DMS153 (cell line): ENCODE measurements at places on chromosomes 1 and 21.

- DNase-seq: peak; percentile 66
These were observed 1.6 kb upstream of the CLSTN1 start for GRCh38 chr1:9825093-9826074.

GRCh38 chr1:61253912-61254633, 171.7 kb downstream of the NFIA start:
- DNase-seq: no peak

GRCh38 chr1:57270927-57271698, 152.7 kb downstream of the DAB1 start:
- DNase-seq: no peak

DNA sequence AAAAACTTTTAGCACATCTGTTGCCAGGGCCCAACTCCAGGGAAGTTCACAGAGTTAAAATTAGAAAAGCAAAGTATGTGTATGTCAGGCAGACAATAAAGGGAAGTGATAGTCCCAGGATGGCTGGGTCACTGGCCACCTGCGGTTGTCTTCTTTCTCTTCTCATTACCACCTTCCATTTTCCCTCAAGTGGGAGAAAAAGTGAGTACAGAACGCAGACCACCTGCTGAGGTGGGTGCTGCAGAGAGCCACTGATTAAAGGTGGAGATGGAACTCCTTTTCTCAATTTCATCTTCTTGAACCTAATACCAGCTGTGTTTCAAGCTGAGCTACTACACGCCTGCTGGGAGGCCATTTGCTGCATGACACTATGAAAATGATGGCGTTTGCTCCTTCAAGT, 88.8 kb upstream of the PDE4B start:
- no peak for DNase-seq

DNA sequence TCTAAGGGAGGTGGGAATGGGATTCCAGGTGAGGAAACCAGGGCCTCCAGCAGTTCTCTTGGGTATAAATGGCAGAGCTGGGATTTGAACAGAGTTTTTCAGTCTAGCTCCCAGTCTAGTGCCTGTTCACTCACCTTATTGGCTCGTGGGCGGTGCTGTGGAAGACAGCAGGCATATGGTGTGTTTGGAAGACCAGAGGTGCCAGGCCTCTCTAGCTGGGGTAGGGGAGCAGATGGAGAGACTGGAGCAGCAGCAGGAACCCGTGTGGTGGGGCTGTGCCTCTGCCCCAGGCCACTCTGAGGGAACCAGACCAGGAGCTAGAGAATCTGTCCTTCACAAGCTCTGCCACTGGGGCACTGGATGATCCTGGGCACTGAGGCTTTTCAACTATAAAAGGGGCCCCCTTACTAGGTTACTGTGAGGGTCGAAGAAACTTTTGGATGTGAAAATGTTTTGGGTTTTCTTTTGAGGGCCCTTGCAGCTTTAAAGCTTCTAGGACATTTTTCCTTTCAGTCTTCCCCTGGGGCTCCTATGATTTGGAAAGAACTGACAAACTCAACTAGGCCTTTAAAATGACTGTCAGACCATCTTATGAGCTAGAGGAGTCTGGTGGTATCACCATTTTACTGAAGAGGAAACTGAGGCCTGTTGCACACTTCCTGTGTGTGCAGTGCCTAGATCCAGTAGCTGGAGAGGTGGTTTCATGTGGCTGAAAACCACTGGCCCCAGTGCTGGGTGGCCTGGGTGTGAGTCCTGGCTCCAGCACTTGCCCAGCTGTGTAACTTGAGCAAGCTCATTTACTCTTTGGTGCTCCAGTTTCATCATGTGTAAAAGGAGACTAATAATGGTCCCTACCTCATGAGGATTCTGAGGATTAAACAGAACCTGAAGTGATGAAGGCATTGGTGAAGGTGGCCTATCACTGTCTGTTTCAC, 6.1 kb downstream of the DMRTB1 start:
- no peak for DNase-seq

GRCh38 chr21:29130270-29130969, at the start of gene MAP3K7CL:
Gene MAP3K7CL, plus strand, starts transcription at chr21:29130644. Its CDS starts 2,701 bp downstream, at chr21:29133345.
- DNase-seq: no peak

DNA sequence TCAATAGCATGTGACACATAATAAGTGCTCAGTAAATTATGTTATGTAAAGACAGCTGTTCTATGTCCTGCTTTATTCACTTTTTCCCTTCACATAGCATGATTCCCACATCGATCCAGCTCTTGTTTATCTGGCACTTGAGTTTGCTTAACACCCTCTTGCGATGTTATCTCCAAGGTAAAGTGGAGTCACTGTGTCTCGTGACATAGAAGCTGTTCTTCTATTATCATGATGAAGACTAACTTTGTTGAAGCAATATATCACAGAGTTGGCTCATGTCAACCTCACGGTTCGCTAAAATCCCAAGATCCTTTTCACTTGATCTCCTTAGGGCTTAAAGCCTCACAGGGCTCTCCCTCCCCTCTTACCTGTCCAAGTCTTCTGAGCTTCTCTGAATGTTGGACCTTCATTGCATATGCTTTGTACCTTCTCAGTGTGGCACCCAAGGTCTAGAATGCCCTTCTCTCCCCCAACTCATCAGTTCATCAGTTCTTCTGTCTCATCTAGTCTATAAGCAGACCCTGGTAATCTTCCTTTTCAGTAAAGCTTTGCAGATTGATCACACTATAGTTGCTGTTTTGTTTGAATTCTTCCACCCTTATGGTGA, 38.0 kb downstream of the PLXNA2 start:
- DNase-seq: peak; percentile 95

DNA sequence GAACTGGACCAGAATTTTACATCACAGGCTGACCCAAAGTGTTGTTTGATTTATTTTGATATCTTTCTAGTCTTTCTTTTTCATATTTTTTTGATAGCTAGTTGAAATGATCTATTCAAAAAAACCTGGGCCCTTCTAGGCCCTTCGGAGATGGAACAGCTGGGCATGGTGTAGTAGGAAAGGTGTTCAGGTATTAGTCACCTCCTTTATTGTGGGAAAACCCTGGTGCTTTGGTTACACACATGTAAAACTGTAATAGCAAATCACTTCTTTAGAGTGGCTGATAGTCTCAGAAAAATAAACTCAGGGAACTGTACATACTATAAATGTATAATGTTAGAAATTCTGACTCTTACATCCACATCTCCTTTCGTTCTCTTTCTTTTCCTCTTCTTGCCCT, 234.5 kb downstream of the PLA2G4A start:
- DNase-seq: no peak

DNA sequence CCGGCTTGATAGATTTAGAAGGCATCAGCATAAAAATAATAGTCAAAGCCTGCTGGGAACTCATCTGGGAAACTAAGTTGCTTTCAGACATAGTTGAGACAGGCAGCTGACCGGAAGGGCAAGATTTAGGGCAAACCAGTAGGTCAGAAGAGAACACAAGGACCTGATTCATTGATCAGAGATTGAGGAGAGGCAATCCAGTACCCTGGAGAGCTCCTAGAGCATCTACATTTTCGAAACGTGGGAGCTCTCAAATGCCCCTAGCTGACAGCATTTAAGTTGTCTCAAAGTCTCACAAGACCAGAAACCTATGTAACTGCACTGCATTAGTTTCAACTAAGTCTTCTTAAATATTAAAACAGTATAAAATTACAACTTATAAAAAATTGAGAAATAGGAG, 22.9 kb upstream of the MTF2 start:
- DNase-seq: no peak

- DNase-seq: no peak
These were observed 5.0 kb downstream of the TESK2 start for GRCh38 chr1:45485949-45486348.

DNA sequence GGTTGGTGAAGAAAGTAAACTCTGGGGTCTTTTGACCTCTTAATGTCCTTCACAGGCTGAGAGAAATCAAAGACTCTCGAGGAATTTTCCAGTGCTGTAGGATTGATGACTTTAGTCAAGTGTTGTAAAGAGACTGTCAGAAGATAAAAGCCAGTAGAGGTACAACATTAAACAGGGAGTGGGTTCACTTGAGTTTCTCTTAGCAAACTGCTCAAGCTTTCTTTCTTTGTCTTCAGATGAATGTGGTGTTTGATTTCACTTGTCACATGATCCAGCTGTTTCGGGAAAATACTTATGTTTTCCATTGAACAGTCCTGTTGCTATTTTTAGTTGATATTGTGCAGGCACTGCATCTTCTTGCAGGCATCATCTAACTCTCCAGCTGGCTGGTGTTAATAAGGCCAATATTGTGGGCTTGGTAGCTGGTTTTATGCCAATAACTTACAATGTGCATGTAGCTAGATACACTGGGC, 45.6 kb downstream of the XCL2 start:
- peak; percentile 55 for DNase-seq

- no peak for DNase-seq
These were observed 127.1 kb downstream of the RIPK4 start for GRCh38 chr21:41639766-41640165.

- DNase-seq: no peak
These were observed 77.3 kb upstream of the AKT3 start for GRCh38 chr1:243927381-243927780.

- DNase-seq: no peak
These were observed 32.2 kb upstream of the PALMD start for GRCh38 chr1:99613716-99614115.

DNA sequence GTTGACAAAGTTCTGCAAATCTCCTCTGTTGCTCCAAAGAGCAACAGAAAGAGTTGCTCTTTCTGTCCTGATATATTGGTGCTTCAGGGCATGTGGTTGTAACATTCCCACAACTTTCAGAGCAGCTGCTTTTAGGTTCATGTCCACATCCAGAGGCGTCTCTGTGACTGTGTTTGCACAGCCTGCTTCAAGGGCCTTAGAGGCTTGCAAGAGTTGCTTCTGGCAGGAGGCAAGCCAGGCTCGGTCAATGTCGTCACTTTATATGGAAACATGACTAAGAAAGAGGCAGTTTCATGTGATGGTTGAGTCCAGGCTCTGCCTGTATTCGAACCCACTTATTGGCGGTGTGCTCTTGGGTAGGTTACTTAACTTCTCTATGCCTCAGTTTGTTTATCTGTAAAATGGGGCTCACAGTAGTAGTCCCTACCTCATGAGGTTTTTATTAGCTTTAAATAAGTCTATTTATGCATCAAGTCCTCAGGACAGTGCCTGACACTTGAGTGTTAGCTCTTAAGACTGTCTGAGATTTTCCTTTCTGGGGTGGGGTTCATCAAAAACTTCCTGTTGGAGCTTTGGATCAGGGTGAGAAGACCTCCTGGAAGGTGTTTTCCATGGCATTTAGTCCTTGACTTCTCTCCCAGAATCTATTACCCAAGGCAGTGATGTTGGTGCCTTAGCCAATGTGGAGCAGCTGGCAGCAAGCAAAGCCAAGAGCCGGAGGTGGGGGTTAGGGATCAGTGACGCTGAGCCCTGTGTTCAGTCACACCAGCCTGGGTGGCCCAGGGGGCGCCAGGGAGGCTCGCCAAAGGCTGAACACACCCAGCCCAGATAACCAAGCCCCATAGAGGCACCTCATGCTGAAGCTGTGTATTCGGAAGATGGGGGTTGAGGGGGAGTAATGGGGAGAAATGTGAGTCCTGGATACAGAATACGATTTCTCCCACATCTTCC, 18.9 kb downstream of the LHX4 start:
- no peak for DNase-seq

DNA sequence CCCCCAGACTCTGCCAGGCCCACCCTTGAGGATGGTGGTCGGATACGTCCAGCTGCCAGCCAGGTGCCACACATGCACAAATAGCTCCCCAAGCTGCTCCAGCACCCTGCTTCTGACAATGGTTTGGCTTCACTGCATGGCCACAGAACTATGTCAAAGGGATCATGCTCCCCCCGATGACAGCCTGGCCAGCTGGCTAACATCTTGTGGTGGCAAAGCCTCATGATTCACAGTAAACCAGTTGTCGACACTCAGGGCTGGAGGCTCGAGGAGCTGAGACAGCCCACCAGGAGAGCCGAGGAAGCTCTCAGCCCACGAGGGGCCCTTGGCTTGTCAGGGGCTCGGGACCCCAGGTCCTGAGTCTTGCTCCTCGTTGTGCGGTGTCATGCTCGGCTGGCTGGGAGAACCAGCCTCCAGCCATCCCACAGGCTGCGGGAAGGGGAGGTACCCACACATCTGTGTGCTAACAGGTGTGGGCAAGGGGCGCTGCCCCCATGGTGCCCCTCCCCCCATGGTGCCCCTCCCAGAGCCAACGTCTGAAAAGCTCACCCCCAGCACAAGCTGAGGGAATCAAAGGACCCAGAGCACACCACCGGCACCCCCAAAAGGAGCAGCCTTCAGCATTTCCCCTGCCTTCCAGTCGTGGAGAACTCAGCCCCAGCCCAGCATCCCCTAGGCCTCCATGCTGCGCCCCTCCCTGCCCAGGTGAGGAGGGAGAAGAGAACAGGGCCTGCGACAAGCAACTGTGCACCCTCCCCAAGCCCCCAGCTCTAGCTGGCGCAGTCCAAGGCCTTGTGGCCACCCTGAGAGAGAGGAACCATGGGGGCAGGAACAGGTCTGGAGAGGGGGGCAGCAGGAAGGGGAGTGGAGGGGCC, 41.2 kb downstream of the KIF21B start:
- no peak for DNase-seq

- DNase-seq: peak; percentile 5
These were observed 158.2 kb downstream of the TRIM33 start for GRCh38 chr1:114352797-114353196.

DNA sequence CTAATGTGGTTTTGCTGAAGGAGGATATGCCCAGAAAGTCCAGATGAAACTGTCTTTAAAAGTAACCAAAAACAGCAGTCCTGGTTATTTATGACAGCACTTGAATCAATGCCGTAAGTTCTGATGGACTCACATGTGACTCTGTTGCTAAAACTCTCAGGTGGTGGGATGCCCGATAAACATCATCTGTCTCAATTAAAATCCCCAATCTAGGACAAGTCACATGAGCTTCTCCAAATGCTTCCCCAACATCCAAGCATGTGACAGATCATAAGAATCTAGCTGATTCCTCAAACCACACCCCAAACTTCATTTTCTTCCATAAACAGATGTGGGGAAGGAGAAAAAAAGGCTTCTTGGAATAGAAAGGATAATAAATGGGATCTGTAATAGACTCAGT, 786 bp upstream of the CTSK start:
- no peak for DNase-seq

DNA sequence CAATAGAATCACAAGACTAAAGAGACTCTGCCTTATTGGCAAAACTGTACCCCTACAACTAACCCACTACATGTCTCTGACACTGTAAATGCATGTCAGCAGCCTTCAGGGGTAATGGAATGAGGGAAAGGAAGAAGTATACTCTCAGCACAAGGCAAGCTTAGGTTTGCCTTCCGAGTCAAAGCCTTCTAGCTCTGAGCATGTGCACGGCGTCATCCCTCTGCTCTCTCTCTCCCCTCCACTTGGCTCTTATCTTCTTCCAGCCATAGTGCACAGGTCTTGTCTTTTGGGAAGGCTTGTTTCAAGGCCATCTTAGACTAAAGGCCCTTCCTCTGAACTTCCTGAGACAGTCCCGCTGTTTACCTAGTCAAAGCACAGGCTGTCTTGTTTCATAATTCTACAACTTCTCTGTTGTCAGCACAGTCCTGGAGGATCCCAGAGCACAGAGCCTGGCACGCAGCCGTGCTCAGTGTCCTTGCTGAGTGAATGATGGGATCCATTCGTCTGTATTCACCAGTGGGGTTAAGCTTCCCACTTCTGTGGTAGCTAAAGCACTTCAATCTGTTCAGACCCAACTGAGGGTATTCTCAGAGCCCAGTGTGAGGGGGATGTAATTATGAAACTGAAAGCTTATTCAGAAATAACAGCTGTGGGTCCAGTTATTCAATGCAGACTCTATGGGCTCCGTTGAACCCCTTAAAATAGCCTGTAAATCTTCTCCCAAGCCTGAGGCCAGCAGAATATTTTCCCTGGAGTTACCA, 166.5 kb upstream of the PLD5 start:
- DNase-seq: peak; percentile 24
